ENCODE measurements at places on chromosomes 6 and 20.
A peak's percentile ranks its signal among the peaks of the same experiment; 100 is the strongest.

- DNase-seq: no peak
These were observed 333.9 kb upstream of the CNR1 start for GRCh38 chr6:88499845-88500699.

GRCh38 chr20:45510242-45510862 is 5.1 kb downstream of the SPINT3 start:
- DNase-seq: no peak

DNA sequence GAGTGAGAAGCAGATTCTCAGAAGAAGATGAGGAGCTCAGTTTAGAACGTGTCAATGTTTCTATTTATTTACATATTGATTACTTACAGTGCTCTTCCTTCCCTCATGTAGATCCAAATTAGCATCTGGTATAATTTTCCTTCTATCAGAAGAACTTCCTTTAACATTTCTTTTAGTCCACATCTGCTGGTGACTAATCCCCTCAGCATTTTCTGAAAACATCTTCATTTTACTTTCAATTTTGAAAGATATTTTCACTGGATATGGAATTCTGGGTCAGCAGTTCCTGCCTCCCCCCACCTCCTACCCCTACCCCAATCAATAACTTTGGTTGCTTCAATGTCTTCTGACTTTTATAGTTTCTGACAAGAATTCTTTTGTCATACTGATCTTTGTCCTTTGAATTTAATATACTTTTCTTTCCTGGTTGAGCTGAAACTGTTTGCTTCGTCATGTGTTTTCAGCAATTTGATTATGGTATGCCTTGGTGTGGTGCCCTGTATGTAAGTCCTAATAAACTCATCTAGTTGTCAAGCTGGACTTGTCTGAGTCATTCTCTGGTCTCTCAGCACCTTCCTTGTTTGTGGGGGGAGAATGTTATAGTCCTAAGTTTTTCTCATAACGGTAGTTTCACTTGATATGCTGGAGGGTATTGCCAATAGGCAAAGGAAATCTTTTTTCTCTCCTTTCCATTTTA is 57.0 kb downstream of the SMPDL3A start:
- no peak for DNase-seq

DNA sequence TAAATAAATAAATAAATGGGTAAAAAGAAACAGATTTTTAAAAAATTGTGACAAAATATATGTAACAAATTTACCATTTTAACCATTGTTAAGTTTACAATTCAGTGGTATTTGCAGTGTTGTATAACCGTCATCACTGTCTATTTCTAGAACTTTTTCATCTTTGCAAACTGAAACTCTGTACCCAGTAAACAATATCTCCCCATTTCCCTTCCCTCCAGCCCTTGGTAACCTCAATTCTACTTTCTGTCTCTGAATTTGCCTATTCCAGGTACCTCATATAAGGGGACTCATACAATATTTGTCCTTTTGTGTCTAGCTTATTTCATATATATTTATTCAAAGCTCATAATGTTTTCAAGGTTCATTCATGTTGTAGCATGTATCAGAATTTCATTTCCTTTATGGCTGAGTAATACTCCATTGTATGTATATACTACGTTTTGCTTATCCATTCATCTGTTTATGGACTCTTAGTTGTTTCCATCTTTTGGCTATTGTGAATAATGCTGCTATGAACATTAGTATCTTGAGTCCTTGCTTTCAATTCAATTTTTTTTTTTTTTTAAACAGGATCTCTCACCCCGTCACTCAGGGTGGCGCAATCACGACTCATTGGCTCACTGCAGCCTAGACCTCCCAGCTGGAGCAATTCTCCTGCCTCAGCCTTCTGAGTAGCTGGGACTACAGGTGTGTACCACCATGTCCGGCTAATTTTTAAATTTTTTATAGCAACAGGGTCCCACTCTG is 8.9 kb downstream of the MANBAL start:
- no peak for DNase-seq

DNA sequence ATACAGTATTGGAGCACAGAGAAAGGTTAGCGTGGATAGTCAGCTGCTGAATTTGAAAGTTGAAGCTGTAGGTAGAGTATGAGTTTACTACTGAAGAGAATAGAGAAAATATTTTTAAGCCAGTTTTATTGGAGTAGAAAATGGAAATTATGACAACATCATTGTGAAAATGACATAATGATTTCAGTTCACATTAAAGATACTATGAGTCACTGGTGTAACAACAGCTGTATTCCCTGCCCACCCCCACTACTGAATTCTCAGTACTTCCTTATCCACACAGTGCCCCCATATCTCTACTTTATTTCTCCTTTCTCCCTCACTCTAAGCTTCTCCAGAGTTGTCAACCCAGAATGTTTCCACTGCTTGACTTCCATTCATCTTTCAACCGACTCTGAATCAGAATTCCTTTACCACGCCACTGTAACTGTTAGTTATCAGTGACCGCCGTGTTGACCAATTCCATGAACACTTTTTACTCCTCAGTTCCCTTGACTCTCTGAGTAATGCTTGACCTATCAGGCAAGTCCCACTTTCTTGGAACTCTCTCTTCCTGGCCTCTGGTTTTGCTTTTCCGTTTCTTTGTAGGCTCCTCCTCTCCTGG is 139.6 kb downstream of the AIG1 start:
- DNase-seq: no peak

GRCh38 chr6:16505711-16506357 is 255.4 kb downstream of the ATXN1 start:
- no peak for DNase-seq

GRCh38 chr6:56204134-56204533 is 43.2 kb downstream of the COL21A1 start:
- DNase-seq: no peak

- DNase-seq: no peak
These were observed 1.9 kb downstream of the EBF4 start for GRCh38 chr20:2694519-2694918.

GRCh38 chr6:122726649-122727048 is 52.9 kb upstream of the FABP7 start:
- DNase-seq: peak; percentile 25

DNA sequence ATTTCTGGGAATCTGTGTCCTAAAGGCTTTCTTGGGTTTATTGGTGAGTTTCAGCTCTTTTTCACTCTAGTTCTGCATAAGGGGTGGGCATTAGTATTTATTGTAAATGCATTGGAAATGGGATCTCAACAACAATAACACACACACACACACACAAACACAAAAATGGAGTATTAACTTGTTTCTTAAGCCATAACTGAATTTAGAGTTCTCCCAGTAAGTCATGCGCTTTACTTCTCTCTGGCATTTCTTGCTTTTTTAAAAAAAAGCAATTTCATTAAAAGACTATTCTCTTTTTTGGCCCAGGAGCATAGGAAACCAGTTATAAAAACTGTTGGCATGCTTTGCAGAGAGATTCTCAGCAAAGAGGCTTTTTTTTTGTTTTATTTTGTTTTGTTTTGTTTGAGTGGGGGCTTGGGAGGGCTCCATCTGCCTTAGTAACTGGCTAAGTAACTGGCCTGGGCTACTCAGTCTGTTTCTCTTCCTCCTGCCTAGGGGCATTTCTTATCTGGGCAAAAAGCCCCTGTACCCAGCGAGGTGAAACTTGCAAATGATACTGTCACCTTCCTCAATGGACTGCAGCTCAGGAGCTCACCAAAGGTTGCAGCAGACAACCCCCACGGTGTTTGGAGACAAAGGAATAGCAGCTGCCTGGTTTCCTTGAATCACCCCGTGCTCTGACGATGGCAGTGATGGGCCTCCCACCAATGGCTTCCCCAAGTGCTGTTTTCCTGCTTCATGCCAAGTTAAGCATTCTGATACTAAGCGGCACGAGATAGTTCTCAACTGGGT is 128.5 kb downstream of the BCAS1 start:
- no peak for DNase-seq

DNA sequence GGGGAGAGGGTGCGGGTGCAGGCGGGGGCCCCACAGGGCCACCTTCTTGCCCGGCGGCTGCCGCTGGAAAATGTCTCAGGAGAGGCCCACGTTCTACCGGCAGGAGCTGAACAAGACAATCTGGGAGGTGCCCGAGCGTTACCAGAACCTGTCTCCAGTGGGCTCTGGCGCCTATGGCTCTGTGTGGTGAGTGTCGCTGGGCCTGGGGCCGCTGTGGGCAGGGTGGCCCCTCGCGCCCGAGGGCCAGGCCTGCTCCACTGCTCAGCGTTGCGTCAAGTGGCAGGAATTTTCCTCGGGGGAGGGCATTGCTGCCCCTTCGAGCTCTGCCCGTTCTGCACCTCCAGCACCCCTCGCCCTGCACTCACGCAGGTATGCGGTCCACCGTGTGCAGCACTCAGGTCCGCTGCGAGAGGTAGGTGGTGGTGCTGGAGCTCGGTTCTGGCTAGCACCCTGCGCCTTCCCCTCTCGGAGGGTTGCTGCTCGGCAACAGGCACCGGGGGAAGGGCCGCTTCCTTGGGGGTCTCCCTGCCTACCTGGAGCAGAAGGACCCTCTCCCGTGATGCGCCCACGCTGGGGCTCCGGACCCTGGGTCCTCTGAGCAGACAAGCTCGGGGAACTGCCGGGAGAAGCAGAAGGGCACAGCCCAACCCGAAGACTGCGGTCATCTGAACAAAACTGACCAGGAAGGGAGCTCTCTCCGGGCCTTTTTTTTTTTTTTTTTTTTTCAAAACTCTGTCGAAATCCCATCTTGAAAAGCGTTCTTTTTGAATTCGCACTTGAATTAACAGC is 674 bp downstream of the MAPK14 start:
- DNase-seq: no peak

DNA sequence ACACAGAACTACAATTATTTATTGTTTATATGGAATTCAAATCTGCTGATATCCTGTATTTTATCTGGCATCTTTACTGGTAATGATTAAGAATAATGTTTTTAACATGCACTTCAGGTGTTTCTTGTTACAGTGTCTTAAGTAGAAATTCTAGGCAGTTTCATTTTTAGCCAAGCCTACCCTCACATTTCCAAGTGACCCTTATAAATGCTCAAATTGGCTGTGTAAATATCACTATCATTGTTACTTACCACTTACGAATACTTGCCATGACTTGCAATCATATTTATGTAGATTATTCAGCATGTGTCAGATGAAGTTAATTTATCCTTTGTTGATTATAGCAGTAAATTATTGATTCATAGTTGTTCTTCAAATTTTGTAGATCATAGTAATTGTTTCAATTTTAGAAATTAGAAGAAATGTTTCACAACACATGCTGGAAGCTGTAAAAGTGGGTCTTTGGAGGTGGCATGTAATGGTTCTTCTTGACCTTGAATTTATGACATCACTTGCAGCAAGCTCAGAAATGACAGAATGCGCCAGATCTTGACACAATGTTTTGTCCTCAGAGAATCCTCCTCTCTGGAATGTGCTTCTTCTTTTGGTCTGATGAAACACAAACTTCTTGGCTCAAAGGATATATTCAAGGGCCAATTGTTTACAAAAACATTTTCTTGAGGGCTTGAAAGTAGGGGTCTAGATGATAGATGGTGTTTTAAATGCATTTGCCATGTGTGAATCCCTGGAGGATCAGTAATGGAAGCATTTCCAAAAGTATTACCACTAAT is 471.8 kb downstream of the COL12A1 start:
- no peak for DNase-seq

DNA sequence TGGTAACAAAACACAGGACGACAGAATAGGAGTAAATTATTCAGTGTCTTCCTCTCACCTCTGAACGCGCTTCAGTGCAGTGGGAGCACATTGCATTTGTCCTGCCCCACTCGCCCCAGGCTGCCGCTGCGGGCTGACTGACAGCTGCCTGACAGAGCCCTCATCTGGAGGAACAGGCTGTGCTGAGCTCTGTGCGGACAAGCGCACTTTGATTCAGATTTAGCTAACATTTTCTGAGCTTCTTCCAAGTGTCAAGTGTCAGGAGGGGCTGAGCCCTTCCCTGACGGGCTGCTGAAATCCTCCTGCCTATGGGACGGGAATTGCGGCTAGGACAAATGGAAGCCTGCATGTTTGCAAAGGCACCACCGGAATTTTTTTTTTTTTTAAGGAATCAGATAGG is 383.0 kb upstream of the CDH4 start:
- no peak for DNase-seq

DNA sequence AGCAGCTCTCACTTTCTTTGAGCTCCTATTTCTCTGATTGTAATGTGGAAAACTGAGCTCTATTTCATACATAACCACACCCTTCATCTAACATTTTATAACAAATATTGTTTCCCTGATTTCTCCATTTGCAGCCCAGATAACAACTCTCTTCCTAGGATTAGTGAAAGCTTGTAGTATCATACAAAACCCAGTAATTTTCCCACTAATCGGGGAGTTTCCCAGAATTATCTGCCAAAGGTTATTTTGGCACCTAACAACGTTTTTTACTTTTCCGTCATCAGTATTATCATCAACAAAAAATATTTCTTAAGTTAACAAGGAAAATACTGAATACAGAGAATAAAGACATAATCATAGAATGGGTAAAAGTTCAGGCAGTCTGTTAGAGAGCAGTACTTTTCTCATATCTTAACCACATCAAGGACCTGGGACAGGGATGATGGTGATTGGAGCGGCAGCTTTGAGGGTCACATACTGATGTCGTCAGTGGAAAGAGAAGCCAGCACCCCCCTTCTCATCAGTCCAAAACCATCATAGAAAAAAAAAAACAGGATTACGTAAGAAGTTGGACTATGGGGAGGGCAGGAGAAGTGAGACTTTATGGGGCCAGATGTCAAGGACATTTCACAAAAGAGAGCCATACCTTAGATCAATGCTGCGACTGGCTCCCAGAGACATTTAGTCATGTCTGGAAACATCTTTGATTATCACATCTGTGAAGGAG is 166.1 kb upstream of the TNFAIP3 start:
- DNase-seq: no peak

DNA sequence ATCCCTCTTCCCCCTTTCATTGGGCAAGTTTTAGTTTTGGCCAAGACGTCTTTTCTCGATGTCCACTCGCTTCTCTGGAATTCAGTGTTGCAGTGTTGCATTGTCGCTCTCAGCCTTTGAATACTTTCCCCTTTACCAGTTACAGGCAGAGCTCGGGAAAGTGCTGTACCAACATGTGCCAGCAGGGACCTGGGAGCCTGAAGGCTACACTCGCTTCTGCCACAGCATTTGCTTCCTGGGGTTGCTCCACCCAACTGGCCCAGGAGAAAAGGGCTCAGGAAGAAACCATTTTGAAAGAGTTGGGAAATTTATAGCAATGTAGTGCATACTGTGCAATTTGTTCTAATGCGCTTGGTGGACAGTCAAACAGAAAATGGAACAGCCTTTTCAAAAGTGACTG is 78.6 kb downstream of the LINC00237 start:
- no peak for DNase-seq
